ENCODE measurements at places on chromosomes 7 and 10.

DNA sequence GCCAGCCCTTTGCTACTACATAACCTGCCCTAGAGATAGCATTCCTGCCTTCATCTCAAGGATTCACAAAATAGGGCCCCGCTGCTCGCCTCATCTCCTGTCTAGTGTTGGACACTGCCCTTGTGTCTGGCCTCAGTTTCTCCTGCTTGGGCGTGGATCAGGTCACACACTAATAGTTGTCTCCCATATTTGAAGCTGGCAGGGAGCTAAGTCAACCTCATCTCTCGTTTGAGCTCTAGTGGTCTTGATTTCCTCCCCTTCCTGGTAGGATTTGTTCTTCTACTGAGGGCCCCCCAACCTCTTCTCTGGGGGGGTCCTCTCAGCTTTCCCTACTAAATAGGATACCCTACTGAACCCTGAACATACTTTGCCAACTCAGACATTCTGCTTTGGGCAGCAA lies 42.2 kb downstream of the ADCYAP1R1 start:
- DNase-seq: no peak

DNA sequence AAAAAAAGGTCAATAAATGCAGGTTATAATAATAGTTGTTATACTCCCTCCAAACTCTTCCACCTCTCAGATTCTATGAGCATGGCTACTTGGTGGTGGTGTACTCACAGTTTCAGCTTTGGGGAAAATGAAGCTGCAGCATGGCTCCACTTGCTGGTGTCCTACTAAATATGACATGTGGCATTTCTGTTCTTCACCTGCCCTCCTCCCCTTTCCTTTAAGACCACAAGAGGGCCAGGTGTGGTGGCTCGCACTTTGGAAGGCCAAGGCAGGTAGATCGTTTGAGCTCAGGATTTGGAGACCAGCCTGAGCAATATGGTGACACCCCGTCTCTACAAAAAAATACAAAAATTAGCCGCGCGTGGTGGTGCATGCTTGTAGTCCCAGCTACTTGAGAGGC lies 101.1 kb downstream of the SLC37A3 start:
- DNase-seq: no peak

GRCh38 chr7:137434946-137435345 lies 91.4 kb upstream of the PTN start:
- DNase-seq: no peak

DNA sequence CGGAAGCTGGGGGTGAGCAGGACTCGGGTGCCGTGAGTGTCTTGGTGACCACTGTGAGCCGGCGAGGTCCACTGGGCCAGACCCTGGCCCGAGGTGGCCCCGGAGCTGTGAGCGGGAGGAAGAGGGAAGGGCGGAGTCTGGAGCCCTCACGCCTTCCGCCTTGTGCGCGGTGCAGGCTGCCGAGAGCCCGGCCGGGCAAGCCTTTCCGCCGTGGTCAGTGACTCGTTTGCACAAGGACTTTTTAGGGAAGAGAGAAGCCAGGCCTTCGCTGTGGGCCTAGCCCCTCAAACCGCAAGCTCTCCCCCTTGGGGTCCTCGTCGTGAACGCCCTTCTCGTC lies 40.9 kb upstream of the ZNF32 start:
- peak; percentile 32 for DNase-seq

- no peak for DNase-seq
These were observed 29.3 kb upstream of the HECTD2 start for GRCh38 chr10:91380873-91381256.

- peak; percentile 43 for DNase-seq
These were observed 39.0 kb downstream of the STK17A start for GRCh38 chr7:43621729-43622448.

GRCh38 chr10:104657457-104657856 lies 16.4 kb downstream of the SORCS3 start:
- no peak for DNase-seq

- DNase-seq: no peak
These were observed 14.4 kb downstream of the WDFY4 start for GRCh38 chr10:48699011-48699627.

- no peak for DNase-seq
These were observed 71.7 kb downstream of the PRLHR start for GRCh38 chr10:118523775-118524174.

DNA sequence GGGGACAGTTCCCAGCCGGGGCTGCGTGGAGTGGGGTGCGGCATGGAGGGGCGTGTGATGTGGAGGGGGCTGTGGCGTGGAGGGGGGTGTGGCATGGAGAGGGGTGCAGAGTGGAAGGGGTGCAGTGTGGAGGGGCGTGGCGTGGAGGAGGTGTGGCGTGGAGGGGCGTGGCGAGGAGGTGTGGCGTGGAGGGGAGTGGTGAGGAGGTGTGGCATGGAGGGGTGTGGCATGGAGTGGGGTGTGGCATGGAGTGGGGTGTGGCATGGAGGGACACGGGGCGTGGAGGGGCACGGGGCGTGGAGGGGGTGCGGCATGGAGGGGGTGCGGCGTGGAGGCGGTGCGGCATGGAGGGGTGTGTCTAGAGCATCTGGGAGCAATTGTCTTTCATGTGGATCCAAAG lies 33.6 kb downstream of the NKX6-2 start:
- DNase-seq: no peak

- DNase-seq: no peak
These were observed 56.9 kb downstream of the IFIT5 start for GRCh38 chr10:89471110-89471809.

DNA sequence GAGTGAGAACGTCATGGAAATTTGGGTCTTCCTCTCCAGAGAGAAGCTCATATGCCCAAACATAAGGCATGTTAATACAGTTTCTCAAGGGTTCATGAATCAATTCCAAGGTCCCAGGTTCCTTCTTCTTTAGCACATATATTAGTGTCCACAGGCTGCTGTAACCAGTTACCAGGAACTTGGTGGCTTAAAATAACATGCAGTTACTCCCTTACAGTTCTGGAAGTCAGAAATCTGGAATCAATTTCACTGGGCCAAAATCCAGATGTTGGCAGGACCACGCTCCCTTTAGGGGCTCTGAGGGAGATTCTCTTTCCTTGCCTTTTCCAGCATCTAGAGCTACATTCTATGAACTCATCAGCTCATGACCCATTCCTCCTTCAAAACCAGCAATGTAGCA lies 64.8 kb downstream of the MRC1 start:
- no peak for DNase-seq

DNA sequence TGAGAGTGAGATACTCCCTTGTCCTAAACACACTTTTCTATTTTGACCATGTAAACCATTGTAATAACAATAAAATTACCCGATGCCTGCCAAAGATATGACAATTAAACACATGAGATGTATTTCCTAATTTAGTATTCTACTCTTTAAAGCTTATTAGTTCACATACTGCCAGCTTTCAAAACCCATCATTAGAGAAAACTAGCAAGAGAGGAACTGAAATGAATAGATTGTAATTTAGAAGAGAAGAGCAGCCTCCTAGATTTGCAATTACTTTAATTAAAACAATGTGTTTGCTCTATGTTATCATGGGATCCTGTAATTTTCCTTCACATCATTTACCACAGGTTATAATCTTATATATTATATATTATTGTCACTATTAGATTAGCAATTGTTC lies 428.2 kb downstream of the THSD7A start:
- no peak for DNase-seq

- DNase-seq: no peak
These were observed 18.5 kb downstream of the ELMO1 start for GRCh38 chr7:37430171-37430570.

- no peak for DNase-seq
These were observed 164.3 kb downstream of the BAMBI start for GRCh38 chr10:28841625-28842024.

DNA sequence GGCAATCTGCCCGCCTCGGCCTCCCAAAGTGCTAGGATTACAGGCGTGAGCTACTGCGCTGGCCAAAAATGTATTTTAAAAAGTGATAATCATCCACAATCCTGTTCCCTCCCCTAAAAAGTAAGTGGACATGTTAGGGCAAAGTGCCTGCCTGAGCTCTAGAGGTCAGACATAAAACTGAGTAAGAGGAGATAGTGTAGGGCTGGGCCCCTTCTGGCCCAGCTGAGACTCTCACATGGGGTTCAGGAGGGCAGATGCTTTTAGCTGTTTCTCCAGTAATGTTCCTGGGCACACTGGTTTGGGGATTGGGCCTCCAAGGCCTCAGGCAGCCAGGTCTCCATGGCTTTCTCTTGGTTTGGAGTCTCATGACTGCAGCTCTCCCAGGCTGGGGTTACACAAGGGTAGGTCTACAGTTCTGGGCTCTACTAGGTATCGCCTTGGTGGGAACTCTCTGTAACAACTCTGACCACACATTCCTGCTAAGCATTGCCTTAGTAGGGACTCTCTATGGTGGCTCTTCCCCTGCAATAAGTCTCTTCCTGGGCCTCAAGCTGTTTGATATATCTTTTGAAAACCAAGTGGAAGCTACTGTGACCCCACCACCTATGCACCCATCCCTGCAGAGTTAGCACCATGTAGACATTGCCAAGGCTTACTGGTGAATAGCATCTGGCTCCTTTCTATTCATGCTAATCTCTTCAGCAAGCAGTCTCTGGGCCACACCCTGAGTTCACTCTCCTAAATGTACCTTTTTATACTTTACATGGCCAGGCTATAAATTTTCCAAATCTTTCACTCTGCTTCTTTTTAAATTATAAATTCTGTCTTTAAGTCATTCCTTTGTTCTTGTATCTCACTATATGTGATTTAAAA lies 6.9 kb upstream of the NUDCD3 start:
- no peak for DNase-seq

DNA sequence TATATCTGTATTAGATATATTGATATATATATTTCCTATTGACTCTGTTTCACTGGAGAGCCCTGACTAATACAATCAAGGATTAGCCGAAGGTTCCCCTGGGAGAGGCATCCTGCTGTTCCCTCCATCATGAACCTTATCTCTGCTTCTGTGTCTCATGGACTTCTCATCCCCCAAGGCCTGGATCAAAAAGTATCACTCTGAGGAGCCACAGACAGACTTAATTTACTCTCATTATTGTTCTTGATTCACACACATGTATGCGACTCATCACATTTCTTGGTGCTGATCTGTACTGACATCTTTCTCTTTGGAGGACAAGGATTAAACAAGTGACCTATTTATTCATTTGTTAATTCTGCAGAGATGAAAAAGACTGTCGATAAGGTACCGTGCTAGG lies 550.2 kb downstream of the KCNMA1 start:
- DNase-seq: no peak

- peak; percentile 99 for DNase-seq
These were observed at the start of gene ESYT2 for GRCh38 chr7:158829342-158830210. Gene ESYT2, minus strand, starts transcription at chr7:158829509. Its CDS starts 91 bp downstream, at chr7:158829418.

- DNase-seq: no peak
These were observed 39.8 kb upstream of the CDK13 start for GRCh38 chr7:39910108-39910869.

DNA sequence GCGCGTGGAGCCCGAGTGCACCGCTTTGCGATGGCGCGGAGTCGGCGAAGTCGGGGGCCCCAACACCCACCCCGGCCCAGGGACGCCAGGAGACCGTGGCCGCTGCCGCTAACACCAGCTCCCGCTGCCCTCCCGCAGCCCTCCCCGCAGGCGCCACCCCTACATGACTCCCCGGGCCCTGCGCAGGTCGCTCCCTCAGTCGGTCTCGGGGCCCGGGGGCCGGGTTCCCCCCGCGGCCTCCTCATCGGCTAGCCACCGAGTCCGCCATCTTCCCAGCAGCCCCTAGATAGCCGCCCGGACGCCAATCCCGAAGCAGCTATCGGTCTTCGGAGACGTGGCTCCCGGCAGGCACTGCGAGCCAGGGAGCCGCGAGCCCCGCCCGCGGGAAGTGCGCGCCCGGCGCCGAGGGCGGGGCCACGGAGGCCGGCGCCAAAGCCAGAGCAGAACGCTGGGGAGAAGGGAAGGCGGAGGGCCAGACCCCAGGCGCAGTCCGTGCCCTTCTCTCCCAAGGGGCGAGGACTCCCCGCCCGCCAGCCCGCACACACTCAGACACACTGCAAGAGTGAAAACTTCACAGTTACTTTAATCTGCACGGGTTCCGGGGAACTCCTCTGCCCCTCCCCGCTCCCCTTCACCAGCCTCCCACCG lies at the start of gene FASTK:
Gene FASTK (minus strand): TSS at position 288 of the 648 bp plus-strand sequence. CDS start 43 bp downstream, at position 245.
- DNase-seq: peak; percentile 94

DNA sequence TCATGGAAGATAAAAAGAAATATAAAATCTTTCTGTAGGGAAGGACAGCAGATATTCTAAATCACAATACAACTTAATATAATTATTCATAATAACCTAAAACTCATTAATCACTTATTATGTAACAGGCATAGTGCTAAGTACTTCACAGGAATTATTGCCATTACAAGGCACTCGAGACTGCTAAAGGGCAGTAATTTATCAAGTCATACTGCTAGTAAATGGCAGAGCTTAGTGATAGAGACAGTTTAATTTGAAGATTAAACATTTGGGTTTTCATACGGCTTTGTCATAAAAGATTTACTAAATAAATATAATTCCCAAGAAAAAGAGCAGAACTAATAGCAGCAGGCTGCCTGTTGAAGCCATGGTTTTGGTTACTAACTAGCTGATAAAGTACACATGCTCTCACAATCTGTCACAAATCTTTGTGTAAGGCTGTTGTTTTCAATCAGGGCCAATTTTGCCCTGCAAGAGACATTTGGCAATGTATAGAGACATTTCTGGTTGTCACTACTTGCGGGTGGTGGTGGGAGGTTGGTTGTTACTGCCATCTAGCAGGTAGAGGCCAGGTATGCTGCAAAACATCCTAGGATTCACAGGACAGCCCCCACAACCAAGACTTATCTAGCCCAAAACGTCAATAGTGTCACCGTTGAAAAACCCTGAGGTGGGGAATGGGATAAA lies 233.3 kb upstream of the CACNA2D1 start:
- no peak for DNase-seq
